ENCODE measurements at places on chromosomes 7 and 10.

- no peak for DNase-seq
These were observed 32.2 kb upstream of the COL13A1 start for GRCh38 chr10:69769395-69769992.

DNA sequence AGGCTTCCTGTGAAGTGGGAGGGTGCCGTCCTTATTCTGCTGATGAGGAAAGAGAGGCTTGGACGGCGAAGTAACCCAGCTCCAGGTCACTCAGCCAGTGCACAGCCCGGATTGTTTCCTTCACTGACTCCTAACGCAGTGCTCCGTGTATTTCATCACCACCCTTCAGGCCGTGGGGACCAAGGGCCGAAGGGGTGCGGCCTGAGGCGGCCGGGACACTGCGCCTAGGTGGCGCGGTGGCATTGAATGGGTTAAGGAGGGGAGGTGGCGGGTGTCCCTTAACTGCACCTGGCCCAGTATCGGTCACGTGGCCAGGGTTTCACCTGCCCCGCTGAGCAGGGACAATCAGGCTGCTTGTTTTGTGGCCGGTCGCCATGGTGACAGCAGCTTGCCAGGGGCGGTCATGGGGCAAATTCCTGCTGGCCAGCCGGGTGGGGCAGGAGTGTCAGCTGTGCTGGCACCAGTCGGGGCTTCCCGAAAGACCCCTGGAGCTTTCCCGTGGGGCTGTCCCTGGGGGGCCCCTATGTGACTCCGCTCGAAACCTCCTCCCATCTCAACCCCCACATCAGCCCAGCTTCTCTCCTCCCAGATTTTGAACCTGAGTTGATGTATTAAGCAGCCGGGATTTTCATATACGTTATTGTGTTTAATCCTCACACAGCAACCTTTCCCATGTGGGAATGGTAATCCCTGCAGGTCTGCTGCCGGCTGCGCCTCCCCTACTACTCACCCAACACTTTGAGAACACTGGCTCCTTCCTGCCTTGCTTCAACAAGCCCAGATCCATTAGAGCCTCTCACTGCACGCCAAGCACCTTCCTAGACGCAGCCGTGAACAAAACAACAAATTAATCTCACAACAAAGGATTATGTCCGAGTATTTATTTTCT lies 4.4 kb upstream of the ABHD11 start:
- DNase-seq = no peak

- no peak for DNase-seq
These were observed 150.2 kb downstream of the RAB11FIP2 start for GRCh38 chr10:117896517-117896916.

DNA sequence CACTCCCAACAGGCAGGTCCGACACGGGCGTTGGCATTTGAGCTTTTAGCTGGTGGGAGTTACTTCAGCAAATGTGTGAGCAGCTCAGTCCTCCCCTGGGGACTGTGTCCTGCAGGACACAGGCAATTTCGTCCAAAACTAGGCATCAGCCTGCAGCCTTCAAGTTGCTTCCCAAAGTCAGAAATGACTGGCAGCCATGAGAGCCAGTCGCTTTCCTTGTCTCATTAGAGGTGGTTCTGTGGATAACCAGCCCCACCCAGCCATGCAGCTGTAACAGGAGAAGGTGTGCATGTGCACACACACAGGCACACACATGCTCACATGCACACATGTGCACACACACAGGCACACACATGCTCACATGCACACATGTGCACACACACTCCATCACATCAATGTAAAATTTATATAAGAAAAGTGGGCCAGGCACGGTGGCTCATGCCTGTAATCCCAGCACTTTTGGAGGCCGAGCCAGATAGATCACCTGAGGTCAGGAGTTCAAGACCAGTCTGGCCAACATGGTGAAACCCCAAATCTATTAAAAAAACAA lies 138.8 kb upstream of the TCERG1L start:
- no peak for DNase-seq

DNA sequence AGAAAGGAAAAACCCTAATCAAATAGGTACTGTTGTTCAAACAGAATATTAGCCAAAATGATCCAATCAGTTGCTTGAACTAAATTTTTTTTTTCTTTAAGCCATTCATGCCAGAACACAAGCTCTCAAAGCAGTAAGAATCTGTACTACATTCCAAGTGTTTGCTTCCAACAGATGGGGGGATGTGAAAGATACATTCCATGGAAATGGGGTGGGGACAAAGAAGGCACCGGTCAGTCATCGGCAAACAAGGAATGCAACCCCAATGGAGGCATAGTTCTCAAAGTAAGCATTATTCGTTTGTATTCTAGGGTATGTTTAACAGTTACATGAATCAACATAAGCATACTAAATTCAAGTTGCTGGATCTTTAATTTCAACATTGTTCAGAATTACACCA lies 32.5 kb downstream of the C10orf143 start:
- DNase-seq = no peak

DNA sequence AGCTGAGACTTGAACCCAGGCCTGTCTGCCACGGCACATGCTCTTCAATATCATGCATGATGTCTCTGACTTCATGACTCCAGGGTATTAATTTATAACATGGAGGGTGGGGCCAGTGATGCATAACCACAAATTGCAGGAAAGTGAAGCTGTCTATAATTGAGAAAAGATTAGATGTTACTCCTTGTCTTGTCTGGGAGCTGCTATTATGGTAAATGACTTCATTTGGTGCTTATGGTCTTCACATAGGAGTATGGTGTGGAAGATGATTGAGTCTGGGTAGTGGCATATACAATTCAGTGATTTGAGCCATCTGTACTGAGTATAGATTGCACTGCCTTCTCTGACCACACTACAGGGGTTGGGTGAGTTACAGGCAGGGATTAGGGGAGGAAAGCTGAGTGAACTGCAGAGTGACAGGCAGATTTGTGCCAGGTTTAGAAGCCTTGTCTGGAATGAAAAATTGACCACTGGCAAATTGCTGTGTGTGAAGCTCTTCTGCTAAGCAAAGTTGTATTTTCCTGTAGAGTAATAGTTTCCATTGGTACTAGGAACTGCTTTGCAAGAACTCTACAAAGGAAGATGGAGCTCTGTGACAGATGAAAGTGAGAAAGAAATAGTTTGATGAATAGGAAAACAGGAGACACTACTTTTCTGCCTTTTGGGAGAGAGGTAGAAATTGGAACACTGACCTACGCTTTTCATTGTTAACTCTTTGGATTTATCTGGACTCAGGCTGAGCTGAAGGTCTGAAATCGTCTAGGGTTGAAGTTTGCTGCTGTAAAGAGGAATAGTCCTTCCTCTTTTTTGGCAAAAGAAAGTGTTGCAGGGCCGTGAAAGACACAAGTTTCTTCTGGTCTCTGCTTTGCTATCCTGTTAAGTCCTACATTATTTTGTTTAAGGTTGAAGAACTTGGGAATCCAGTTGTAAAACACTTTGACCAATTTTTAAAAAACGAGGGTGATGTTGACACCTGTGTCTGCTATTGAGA lies 2.7 kb downstream of the SND1 start:
- no peak for DNase-seq

- no peak for DNase-seq
These were observed 28.0 kb upstream of the CPN1 start for GRCh38 chr10:100109670-100110069.

GRCh38 chr10:53978301-53978700 lies 822.7 kb downstream of the PCDH15 start:
- DNase-seq = no peak

DNA sequence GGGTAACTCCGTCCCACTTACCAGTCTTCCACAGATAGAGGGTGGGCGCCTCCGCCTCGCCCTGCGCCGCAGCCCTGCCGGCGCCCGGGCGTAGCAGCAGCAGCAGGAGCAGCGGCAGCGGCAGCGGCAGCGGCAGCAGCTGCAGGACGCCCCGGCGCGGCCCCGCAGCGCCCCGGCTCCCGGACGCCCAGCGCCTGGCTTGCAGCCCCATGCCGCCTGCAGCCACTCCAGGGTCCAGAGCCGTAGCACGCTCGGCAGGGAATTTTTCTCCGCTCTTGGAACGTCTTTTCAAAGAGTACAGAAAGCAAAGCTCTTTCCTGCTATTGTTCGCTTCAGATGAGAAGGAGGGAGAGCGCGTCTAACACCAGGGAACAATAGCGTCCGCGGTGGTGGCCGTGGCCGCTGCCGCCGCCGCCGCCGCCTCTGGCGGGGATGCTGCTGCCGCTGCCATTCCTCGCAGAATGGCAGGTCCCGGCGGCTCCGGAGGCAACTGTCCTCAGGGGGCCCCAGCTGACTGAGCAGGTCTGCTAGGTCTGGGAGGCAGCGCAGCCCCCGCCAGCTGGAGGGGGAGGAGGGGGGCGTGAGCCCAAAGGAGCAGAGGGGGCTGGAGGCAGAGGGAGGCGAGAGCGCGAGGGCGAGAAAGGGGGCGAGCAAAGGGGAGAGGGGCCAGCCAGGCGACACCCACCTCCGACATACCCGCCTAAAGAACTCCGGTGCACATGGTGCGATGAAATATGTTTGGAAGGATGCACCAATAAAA lies at the start of gene THSD7A:
Gene THSD7A, minus strand, starts transcription at position 463 of the 760 bp plus-strand sequence. Its CDS starts 252 bp downstream, at position 211.
- no peak for DNase-seq

- no peak for DNase-seq
These were observed 25.1 kb downstream of the SNX13 start for GRCh38 chr7:17915168-17915567.

DNA sequence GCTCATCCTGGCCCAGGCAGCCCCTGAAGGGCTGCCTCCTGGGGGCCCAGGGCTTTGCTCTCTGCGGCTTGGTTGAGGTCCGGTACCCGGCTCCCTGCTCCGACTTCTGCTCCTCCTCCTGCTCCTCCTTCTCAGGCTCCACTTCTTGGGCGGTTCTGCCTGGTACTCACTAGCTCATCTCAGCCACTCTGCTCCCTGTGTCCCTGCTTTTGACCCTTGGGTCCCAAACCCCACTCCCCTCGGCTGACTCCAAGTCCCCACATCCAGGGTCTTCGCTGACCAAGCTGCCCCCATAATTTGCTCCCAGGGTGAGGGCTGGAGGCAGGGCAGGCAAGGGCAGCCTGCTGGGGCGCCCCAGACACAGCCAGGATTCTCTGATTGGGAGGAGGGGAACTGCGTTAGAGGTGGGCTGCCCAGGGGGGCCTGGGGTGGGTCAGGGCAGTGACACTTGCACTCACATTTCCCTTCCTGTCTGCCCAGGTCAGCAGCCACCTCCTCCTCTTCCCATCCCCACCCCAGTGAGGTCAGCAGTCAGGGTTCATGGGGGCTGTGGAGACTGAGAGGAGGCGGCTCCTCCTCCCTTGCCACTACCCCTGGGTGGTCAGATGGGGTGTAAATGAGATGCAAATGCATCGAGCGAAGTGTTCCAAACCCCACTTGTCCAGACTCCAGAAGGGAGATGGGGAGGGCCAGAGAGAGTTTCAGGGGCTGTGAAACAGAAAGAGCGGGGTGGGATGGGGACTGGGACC lies 2.2 kb downstream of the SMARCD3 start:
- DNase-seq = no peak
